ENCODE measurements at places on chromosomes 2 and 18. TPM values are rescaled to one million over a fixed set of nuclear protein-coding genes. Genes with fewer than 3 reads are reported as not detected.
A peak's percentile ranks its signal among the peaks of the same experiment; 100 is the strongest.

- DNase-seq = no peak
Observed at GRCh38 chr2:159550231-159550630, 66.1 kb downstream of the BAZ2B start.

GRCh38 chr18:39198376-39198775 is 1632.8 kb upstream of the CELF4 start:
- DNase-seq = no peak

DNA sequence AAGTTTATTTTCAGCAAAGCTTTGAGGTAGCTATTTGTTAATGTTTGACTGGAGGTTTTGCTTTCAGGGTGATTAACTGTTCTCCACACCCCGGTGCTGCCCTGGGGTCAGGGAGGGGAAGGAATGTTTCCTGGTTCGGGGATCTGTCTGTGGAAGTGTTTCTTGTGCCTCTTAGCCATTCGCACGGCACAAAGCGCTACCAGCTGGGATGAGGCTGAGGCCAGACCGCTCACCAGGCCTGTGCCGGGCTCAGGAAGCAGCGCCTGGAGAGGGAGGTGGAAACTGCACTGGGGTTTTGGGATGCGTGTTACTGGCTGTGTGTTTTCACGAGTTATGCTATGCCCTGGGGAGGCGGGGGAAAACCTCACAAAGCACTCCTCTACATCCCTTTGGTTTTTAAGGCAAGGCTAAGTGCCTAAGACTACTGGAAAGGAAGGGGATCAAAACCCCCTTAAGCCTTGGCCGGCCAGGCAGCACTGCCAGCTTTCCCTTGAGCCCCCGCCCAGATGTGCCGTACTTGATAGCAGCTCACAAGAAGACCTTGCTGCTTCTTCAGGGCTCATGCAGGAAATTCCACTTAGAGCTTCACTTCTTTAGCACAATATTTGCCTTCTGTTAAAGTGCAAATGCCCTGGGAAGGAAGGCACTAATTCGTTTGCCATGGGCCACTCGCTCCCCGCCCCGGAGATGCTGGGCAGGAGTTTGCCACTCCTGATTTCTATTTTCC is 65.7 kb upstream of the CNGA3 start:
- no peak for DNase-seq

DNA sequence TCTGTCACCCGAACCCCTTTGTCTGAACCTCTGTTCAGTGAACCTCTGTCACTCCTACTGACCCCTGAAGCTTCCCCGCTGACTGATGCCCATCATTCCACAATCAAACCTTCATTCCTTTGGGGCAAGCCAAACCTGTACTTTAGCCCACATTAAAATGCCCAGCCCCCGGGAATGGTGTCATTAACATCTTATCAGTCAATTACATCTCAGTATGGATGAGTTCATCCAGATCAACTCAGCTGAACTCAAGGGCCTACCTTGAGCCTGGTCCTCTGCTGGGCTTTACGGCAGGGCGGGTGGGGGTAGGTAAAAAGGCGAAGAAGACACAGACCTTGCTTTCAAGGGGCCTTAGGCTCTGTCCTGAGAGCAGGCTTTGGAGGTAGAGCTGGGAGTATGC is 154.4 kb upstream of the SMAD2 start:
- no peak for DNase-seq

Gene ZNF892
- total RNA-seq = 4.7 TPM

DNA sequence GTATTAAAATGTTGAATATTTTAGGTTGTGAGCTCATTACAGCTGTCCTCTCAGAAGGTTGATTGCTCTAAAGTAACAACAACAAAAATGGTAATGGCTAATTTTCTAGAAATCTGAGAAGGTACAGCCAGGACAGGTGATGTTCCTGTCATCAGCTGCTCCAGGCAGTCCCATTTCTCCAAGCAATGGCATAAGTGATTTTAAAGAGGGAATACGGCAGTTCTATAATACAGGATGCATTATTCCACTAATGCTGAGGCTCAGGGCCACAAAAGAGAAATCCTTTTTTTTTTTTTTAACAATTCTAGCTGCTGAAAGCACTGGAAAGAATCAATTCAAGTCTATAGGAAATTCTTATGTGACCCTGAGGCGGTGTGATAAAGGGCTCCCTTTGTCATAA is 199.9 kb downstream of the PMAIP1 start:
- no peak for DNase-seq

GRCh38 chr2:239824046-239824694 is 201.0 kb downstream of the NDUFA10 start:
- peak; percentile 19 for DNase-seq

- DNase-seq = no peak
Observed at GRCh38 chr2:26913999-26914658, 56.3 kb upstream of the MAPRE3 start.

GRCh38 chr2:119433636-119434327 is 2.1 kb downstream of the TMEM37 start:
- DNase-seq = no peak

Gene CDH7
- total RNA-seq = 0.08 TPM

All from ovary (tissue), 10 donors.